Body of pancreas (tissue), 4 donors: ENCODE measurements at places on chromosomes 1 and 21.

DNA sequence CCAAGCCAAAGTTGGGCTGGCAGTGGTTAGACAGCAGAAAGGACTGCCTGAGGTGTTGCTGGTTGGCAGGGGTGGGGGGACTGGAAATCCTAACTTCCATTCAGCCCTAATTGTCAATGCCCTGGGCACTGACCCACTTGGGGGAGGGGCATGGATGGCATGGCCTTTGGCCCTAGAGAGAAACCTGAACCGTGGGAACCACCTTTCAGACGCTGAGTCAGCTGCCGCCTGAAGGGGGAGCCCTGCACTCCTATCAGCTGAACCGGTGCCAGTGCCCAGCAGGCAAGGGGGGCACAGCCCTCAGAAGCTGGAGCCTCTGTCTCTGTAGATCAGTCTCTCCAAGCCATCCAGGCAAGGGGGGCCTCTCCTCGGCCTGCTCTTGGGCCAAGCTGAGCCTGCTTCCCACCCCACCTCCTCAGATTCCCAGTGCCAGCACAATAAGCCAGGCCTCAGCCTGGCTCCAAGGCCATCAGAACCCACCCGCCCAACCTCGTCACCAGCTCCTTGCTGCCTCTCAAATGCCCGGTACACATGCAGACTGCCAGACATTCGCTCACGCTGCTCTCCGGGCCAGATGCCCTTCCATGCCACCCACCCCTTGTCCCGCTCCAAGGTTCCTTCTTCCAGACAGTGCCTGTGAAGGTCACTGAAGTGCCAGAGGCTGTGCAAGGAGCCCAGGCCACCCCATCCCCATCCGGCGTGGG, 11.6 kb downstream of the TINAGL1 start:
- peak; percentile 73 for DNase-seq

GRCh38 chr1:116944613-116945012, 34.9 kb downstream of the PTGFRN start:
- DNase-seq, result no peak

- no peak for DNase-seq
These were observed 1510.1 kb downstream of the MRPL39 start for GRCh38 chr21:24097181-24097580.

DNA sequence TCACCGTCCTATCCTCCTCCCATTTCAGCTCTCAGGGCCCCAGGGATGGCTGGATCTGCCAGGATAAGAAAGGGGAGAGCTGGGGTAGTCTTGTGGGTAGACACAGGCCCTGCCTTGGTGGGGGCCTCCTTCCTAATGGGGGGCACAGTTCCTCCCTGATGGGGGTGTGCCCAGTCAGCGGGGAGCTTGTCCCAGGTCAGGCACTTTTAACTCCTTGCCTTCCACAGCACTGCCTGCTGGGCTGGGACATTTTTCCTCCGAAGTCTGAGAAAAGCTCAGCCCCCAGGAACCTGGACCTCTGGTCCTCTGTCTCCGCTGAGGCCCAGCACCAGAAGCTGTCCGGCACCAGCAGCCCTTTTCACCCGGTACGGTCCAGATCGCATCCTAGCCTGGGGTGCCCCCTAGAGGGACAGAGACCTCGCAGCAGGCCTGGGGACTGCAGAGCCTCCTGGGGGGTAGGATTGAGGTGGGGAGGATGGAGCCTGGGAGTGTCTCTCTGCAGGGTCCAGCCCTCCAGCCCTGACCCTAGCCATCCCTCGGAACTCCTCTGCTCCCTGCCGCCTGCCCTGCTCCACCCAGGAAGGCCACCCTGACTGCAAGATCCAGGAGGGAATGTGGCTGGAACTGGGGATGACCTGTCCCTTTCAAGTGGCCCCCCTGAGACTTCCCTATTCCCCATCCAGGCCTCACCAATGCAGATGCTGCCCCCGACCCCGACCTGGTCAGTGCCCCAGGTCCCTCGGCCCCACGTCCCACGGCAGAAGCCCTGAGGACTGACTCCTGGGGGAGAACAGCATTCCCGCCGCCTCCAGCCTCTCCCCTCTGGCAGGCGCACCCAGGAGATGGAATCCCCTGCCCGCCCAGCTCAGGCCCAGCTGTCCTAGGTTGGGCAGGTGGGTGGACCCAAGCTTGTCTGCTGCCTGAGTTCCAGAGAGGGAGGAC, 12.0 kb downstream of the MIIP start:
- DNase-seq, result no peak

DNA sequence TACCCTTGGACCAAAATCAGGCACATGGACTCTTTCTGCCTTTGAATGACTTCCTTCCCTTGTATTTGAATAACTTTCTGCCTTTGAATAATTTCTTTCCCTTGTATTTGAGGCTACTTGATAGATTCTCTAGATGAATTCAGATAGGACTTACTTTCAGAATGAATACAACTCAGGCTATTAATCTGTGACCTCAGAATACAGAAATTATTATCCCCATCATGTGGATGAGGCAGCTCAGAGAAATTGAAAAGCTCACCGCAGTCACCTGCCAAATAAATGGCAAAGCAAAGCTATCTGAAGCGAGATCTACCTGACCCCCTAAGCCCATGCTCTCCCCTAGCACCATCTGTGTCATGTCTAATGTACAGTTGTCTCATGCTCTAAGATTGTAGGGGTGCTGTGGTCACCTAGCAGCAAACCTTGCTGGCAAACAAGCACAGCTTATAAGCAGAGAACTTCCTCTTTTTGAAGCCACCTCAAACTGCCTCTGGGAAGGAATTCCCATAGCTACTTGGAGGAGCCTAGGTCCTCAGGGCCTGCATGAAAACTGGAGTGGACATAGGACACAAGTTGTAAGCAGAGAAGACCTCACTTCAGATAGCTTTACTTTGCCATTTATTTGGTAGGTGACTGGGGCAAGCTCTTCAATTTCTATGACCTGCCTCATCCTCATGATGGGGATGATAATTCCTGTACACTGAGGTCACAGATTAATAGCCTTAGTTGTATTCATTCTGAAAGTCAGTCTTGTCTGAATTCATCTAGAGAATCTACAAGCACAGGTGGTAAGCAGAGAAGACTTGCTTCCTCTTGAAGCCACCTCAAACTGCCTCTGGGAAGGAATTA, 66.1 kb downstream of the FASLG start:
- no peak for DNase-seq

GRCh38 chr1:98277118-98277517, 356.3 kb upstream of the DPYD start:
- no peak for DNase-seq

- DNase-seq, result no peak
These were observed 103.7 kb downstream of the SLC16A1 start for GRCh38 chr1:112852276-112852675.

- no peak for DNase-seq
These were observed 88.9 kb upstream of the ABCD3 start for GRCh38 chr1:94329276-94329675.

- peak; percentile 5 for DNase-seq
These were observed 742 bp upstream of the HSPA13 start for GRCh38 chr21:14383596-14384180.

GRCh38 chr1:12406211-12407021, 176.6 kb downstream of the VPS13D start:
- no peak for DNase-seq

- no peak for DNase-seq
These were observed 54.6 kb upstream of the PRKACB start for GRCh38 chr1:84089465-84089864.

- DNase-seq, result peak; percentile 83
These were observed 88.6 kb downstream of the RIPK4 start for GRCh38 chr21:41678016-41678923.

DNA sequence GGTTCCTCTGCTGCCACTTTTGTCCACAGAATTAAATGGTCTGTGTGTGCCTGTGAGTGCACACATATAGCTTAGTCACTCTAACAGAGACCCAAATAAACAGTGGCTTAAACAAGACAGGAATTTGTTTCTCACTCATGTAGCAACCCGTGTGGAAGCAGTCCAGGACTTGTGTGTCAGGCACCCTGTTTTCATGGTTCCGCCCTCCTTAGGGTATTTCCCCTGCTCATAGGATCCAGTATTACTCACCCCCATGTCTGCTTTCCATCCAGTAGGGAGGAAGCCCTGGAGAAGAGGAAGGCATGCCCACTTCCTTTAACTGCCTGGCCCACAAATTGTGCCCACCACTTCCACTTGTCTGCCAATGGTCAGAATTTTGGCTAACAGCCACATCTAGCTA, 41.3 kb upstream of the TACSTD2 start:
- peak; percentile 42 for DNase-seq

DNA sequence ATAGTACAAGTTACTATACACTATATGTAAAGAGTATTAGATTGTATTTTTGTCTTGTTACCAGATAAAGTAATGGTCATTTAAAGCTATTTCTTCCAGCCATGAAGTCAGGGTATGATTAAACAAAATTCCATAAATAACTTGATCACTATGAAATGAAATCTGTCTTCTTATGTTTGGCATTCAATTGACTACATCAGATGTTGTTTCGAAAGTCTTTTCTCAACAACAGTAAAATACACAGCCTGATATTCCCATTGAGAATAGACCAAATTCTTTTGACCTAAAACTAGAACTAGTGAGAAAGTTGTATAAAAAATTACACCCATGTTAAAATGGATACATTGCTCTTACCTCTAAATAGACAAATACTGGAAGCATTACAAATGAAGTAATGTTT, 134.6 kb upstream of the ADAMTS5 start:
- no peak for DNase-seq

DNA sequence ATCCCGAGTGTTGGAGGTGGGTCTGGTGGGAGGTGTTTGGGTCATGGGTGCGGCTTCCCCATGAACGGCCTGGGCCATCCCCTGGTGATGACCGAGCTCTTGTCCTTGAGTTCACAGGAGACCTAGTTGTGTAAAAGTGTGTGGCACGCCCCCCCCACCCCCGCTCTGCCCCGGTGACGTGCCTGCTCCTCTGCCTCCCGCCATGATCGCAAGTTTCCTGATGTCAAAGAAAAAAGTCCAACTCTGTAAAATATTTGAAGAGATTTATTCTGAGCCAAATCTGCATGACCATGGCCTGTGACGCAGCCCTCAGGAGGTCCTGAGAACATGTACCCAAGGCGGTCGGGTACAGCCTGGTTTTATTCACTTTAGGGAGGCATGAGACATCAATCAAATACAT, 125.1 kb upstream of the COL6A1 start:
- peak; percentile 1 for DNase-seq

GRCh38 chr1:65584399-65584798, 163.9 kb downstream of the LEPR start:
- no peak for DNase-seq

DNA sequence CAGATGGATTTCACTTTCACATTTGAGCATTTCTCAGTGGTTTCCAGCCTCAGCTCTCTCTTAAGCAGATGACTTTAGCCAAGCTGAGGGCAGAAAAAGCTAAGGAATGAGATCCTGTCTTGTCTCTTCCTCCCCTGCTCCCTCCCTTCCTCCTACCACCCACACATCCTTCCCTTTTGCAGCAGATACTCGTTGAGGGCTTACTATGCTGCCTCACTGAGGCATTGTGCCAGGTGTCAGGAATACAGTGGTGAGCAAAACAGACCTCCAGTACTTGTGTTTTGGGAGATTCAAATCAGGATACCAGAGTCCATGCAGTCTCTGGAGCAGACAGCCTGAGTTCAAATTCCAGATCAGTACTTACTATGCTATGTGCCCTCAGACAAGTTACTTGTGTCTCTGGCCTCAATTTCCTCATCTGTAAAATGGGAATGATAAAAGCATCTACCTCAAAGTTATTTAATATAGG, 43.2 kb downstream of the KIF26B start:
- peak; percentile 28 for DNase-seq

GRCh38 chr21:31130821-31131220, 92.5 kb upstream of the KRTAP19-8 start:
- DNase-seq, result no peak

- DNase-seq, result no peak
These were observed 301.1 kb upstream of the NRIP1 start for GRCh38 chr21:15365751-15366392.

DNA sequence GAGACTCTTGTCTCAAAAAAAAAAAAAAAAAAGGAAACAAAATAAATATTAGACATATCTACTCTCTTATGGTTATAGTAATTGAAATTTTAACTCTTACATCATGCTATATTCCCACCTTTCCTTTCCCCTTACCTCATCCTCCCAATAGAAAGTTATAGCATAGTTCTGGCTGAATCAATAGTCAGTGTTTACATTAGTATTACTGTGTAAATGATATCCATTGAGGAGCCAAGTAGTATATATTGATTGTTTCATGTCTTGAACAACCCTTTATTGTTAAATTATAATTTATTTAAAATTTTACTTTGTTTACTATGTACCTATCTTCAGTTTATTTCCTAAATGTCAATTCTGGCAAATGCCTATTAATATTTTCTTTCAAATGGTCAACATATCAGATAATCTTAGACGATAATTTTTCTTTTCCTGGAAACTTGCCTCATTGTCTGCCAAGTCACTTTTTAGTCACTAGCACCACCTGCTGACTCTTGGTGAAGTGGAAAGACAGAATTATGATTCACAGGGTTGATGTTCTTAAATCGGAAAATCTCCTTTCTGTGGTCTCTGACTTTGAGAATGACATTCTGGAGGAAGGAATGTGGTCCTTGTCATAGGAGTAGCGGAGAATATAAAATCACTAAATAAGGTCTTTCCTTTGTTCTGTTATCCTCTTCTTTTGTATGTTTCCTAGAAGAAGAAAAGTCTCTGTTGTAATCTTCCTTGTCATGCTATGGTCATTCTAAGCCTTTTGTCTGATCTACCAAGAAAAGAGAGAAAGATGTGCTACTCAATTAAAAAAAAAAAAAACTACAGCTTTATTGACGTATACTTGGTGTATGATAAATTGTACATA, 8.6 kb downstream of the HJV start:
- peak; percentile 56 for DNase-seq

DNA sequence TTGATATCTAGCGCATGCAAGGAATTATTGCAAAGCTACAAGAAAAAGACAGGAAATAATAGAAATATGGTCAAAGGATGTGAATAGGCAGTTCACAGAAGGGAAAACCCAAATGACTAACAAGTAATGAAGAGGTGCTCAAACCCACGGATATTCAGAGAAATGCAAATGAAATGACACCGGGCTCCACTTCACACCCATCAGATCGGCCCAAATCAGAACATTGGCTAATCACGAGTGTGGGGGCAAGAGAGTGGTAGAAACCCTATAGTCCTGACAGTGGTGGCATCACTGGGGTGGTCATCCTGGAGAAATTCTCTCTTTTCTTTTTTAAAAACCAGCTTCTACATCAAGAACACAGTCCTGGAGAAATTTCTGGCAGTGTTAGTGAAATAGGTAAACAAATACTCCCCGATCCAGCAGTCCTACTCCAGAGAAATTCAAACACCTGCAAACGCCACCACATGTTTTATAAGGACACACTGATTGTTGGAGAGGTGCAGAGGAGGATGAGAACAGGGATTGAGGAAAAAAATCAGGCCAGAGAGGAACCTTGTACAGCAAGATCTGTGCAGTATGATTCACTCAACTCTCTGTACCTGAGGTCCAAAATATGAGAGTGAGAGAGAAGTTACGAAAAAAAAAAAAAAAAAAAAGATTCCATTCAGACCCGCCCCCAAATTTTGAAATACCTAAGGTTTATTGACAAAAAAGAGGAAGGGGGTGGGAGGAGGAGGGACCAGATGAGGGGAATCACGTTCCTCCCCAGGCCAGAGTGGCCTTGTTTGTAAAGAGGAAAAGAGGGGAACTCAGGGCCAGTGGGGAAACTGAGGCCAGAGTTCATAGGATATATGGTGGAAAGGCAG, 9.2 kb upstream of the TNFRSF1B start:
- DNase-seq, result no peak

GRCh38 chr21:41571938-41572510, 64.1 kb upstream of the TMPRSS2 start:
- no peak for DNase-seq
